NCI-H2029 treated with DMSO at 0.1 percent for 48 hours (cell line): ENCODE measurements at places on chromosomes 7 and 10.

DNA sequence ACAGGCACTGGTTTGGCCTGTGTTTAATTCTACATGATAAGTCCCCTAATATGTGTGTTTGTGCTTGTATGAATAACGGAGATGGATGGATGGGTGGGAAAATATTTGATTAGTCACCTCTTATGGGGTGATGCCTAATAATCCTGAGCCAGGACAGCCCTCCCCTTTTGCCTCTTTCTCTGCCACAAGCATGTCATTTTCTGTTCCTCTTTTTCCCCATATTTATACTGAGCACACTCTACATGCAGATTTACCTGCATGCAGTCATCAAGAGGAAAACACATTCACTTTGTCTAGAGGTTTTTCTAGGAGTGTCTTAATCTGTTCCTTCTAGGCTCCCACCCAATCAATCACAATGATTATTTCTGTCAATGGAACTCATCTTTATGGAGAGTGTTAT lies 111.6 kb upstream of the TBX20 start:
- DNase-seq: no peak

DNA sequence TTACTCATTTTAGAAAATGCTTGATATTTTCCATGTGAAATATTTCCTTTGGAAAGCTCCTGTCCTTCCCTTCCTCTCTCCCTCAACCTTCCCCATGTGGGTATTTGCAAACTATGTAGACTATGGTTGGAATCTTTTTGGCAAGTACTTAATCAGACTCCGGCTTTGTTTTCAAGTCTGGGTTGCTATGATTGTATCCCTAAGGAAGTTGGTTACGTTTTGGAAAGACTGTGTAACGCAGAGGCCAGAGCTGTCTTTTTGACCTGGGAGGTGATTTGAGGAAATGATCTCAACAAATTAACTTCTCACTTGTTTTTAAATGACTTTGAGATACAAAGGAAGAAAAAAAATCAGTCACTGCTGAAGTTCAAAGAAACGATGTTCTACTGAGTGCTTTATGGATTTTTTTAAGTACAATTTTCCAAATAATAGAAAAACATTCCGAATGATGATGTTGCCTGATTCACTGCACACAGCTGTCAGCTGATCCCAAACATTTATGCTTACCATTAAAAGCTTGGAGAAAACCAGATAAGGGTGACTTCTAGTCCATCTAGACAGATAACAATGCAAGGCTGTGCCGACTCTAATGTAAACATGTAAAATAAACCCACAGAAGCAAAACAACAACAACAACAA lies 145.5 kb upstream of the CELF2 start:
- DNase-seq: no peak

- peak; percentile 22 for DNase-seq
Observed at GRCh38 chr10:45008524-45009161, 7.9 kb downstream of the ZNF22 start.

DNA sequence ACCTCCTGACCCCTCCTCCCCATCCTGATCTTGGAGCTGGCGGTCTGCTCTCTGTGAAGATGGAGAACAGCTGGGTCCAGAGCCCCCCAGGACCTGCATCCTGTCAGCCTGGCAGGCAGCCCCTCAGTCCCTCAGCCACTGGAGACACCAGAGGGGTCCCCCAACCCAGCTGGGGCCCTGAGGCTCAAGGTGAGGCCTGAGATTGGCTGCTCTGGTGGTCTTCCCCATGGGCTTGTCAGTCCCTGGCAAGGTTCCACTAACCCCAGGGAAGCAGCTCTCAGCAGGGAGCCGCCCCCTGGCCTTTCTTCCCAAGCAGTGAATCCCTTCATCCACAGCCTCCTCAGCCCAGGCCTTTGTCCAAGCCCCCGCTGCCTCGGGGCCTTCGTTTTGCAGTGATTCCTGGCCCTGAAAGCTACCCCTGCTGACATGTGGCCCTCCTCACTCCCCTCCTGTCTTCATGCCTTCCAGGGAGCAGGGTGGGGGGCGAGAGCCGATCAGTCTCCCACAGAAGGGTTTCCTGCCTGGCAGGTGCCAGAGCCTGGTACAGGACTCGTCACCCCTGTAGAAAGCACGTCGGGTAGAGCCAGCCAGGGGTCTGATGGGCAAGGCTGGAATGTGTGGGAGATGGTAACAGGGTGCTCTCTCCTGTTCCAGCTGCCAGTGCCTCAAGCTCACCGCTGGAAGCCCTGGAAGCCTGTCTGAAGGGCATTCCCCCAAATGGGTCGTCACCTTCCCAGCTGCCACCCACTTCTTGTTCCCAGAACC lies 48.5 kb downstream of the ZNF467 start:
- no peak for DNase-seq

DNA sequence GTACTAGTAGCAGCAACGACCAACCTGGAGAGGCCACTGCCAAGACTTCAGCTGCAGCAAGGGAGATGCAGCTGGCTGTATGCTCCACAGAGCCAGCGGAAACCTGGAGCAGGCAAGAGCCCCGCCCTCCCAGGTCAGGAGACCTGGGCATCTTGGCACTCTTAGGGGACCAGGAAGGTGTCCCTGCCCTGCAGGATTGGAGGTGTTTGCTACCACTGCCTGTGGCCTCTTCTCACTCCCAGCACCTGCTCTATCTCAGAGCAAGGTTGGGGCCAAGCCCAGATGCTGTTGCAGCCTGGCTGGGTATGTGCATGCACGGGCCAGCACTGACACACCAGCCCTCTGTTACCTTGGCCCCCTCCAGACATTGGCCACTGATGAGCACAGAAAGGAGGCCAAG lies 1512.8 kb downstream of the REEP3 start:
- no peak for DNase-seq

GRCh38 chr7:39919646-39920045 lies 30.4 kb upstream of the CDK13 start:
- no peak for DNase-seq

- DNase-seq: no peak
Observed at GRCh38 chr10:42995537-42995936, 81.3 kb upstream of the RET start.

DNA sequence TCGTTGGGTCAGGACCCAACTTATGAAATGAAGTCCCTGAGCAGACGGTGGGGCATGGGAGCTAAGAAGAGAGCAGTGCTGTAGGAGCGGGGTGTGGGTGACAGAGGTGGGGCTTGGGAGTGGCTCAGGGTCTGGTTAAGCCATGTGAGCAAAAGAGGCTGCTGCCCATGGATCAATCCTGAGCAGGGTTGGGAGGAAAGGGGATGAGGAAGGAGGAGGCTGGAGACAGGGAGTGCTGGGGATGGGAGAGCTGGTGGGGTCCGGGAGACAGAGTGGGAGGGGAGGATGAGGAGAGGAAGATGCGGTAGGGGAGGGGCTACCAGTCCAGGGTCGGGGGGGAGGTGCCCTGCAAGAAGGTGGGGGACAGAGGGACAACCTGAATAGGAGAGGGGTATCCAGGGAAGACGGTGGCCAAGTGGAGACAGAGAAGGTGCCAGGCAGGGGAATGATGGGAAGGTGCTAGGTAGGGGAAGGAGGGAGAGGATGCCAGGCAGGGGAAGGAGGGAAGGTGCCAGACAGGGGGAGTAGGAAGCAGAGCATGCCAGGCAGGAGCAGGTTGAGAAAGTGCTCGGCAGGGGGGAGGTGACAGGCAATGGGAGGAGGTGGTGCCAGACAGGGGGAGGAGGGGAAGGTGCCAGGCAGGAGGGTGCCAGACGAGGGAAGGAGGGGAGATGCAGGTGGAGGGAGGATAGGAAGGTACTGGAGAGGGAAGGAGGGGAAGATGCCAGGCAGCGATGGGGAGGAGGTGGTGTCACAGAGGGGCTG lies 27.5 kb upstream of the SMARCD3 start:
- no peak for DNase-seq

GRCh38 chr10:44233561-44234482 lies 151.1 kb downstream of the CXCL12 start:
- DNase-seq: no peak

DNA sequence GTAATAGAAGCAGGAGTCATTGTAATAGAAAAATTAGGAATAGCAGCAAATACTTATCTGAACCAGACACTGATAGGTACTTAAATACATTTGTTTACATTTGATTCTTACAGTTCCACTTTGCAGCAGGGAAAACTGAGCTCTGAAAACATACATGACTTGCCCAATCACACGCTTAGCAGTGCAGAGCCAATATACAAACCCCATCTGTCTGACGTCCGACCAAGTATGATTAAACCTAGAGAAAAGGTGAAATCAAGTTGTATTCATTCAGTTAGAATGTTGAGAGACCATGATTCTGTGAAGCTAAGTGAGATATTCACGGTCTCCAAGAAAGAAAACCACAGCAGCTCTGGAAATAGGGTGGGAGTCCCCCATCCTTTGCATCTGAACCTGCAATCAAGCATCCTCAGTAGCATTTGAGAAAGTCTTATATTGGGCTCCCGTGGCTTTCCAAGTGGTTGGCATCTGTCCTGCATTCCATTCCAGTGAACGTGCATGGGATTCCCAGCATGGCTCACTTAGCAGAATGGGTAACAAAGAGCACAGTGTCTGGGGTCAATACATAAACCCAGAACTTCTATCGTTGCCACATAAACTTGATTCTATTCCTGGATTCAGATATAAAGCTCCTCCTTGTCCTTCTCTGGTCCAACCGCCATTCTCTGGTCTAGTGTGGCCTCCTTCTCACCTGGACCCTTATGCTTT lies 148.7 kb upstream of the RSU1 start:
- no peak for DNase-seq

- DNase-seq: no peak
Observed at GRCh38 chr10:124575107-124576035, 113.7 kb downstream of the LHPP start.
